NCI-H774 (cell line): ENCODE measurements at places on chromosomes 12 and 14.

DNA sequence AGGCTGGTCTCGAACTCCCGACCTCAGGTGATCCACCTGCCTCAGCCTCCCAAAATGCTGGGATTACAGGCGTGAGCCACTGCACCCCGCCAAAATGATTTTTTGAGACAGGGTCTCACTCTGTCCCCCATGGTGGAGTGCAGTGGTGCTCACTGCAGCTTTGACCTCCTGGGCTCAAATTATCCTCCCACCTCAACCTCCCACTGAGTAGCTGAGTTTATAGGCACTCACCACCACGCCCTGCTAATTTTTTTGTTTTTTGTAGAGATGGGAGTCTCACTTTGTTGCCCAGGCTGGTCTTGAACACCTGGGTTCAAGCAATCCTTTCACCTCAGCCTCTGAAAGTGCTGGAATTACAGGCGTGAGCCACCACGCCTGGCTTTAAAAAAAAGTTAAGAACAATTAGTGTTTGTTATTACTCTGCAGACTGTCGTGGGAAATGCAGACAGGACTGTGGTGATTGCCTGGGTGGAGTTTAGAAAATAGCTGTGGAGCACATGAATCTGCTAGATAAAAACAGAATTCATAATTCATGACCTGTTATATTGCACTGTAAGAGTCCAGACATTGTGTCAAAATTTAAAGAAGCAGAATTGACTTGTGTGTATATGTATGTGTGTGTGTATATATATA lies 9.2 kb upstream of the COX6A1 start:
- no peak for DNase-seq

- peak; percentile 23 for DNase-seq
Measured at GRCh38 chr14:38207736-38208617, at the start of gene SSTR1. SSTR1 (plus strand) TSS chr14:38207904; CDS start chr14:38209390, 1,486 bp downstream.

- DNase-seq: no peak
Measured at GRCh38 chr12:13691598-13691997, 289.8 kb downstream of the GRIN2B start.

- no peak for DNase-seq
Measured at GRCh38 chr12:89593233-89593632, 67.4 kb upstream of the POC1B start.

- no peak for DNase-seq
Measured at GRCh38 chr12:52660934-52661499, 9.0 kb upstream of the KRT2 start.

DNA sequence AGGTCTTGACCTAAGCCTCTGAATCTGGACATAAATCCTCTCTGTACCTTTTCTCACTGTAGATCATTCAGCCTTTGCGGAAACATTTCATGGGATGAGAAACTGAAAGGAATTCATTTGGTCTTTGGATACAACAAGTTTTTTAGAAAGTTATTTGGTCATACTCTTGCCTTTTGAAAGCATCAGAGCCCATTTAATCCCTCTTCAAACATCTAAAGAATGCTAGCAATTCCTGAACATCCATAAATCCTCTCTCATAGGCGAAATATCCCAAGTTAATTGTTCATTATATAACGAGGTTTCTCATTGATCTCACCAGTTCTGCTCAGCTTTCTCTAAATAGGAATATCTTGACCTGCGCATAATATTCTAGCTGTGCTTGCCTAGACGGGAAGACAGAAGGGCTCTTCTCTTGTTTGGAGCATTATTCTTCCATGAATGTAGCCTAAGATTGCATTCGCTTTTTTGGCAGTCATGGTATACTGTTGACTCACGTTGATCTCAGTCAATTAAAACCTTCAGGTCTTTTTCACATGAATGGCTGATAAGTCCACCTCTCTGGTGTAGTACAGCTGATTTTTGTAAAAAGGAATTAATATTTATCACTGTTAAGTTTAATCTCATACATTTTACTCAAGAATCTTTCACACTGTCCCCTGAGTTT lies 24.1 kb downstream of the NTN4 start:
- no peak for DNase-seq

GRCh38 chr12:96186607-96187301 lies 7.4 kb upstream of the ELK3 start:
- no peak for DNase-seq

DNA sequence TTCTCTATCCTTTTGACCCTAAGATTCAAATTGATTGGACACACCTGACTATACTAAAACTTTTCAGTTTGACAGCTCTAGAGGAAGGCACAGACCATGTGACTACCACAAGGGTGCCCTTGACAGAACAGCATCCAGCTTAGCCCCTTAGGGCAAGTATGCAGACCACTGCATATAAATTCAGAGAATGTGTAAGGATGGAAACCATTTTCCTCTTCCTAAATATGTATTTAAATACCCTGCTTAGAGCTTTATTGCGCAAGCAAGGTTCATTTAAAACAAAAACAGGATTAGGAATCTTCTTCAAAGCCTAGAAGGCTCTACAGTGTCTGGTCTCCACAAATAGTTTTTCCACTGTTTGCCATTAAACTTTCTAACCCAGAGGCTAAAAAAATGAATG lies 202.8 kb downstream of the MED13L start:
- DNase-seq: no peak

GRCh38 chr12:115752913-115753726 lies 524.4 kb downstream of the MED13L start:
- DNase-seq: peak; percentile 59

GRCh38 chr14:101333335-101334280 lies 227.7 kb upstream of the DIO3 start:
- no peak for DNase-seq

- no peak for DNase-seq
Measured at GRCh38 chr12:59085690-59086089, 165.4 kb upstream of the LRIG3 start.

- DNase-seq: no peak
Measured at GRCh38 chr12:115506822-115507559, 770.5 kb downstream of the MED13L start.

GRCh38 chr12:97093187-97093683 lies 186.2 kb downstream of the NEDD1 start:
- DNase-seq: no peak

DNA sequence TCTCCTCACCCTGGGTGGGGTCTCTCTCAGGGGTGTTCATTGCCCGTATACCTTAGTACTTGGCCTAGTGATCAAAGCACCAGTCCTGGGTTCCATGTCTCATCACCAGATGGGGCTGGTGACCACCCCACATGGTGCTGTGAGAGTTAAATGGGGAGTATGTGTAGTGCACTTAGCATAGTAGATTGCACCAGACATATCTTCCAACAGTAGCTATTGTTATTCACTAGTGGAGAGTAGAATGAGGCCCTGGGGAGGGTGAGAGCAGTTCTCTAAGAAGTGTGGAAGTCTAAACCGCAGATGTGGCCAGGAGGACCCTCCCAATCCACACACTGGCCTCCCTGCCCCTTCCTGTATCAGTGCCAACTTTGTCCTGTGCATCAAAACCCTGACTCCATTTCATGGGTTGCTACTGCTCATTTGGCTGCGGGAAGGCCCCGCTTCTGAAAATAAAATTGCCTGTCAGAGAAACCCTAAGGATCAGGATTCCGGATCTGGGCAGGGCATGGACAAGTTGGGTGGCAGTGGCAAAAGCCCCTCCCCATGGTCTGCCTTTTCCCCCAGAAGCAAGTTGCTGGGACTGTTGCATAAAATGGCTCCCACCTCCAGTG lies 4.4 kb downstream of the CD9 start:
- DNase-seq: no peak

- DNase-seq: no peak
Measured at GRCh38 chr14:57573173-57573572, 79.5 kb upstream of the CCDC198 start.

DNA sequence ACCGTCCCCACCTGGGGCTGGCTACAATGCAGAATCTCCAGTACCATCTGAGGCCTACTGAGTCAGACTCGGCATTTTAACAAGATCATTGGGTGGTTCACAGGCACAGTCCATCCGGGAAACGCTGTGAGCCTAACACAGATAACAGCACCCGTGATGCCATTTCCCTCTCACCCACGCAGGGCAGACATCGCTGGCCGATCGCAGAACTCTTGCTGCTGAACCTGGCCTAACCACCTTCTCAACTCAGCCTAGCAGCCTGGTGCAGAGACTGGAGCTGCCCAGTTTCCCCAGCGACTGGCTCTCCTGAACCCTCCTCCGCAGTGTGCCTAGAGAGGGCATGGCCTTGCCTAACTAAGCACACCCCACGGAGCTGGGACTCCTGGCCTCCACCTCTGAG lies 83.3 kb downstream of the NCOR2 start:
- DNase-seq: no peak

DNA sequence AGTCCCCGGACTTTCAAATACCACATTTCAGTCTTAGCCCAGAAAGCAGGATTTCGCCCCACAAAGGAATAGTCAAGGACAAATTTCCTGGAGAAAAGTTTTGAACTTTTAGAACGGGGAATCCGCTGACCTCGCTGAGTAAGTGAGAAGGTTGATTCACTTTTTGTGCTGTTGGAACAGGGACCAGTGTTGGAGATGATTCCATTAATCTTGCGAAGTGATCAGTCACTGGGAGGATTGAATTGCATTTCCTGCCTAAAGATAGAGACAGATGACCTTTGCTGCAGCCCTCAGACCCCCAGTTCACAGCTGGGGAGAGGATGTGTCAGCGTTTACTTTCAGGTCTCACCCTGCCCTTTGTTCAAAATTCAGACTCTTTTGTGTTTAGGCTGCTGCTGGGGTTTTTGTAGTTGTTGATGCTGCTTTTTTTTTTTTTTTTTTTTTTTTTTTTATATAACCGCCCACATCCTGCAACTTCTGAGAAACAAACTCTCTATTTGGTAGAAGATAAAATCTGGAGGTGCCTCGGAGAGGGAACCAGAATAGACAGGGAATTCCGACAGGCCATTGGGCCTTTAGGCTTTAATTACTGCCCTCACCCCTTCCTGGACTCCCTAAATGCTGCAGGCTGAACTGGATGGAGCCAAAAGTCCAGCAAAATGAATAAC lies 9.8 kb upstream of the KDM2B start:
- no peak for DNase-seq

GRCh38 chr14:79186523-79186922 lies 1016.4 kb downstream of the NRXN3 start:
- DNase-seq: no peak

- no peak for DNase-seq
Measured at GRCh38 chr12:49809381-49809905, 18.8 kb downstream of the NCKAP5L start.

DNA sequence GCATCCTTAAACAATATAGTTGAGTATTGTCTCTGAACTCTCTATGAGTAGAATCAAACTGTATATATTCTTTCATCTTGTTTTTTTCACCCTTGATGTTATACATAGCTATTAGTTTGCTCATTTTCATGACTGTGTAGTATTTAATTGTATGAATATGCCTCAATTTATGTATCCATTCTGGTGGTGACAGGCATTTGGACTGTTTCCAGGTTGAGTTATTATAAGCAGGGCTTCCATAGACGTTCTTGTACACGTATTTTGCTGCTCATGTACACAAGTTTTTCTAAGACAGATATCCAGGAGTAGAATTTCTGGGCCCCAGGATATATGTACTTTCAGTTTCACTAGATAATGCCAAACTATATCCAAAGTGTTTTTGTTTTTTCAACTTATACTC lies 211.4 kb downstream of the NTF3 start:
- DNase-seq: no peak

- no peak for DNase-seq
Measured at GRCh38 chr14:104472536-104473243, 106.9 kb upstream of the C14orf180 start.

GRCh38 chr14:55712491-55712890 lies 132.5 kb downstream of the KTN1 start:
- no peak for DNase-seq

- no peak for DNase-seq
Measured at GRCh38 chr12:5921027-5921909, 23.8 kb downstream of the ANO2 start.

DNA sequence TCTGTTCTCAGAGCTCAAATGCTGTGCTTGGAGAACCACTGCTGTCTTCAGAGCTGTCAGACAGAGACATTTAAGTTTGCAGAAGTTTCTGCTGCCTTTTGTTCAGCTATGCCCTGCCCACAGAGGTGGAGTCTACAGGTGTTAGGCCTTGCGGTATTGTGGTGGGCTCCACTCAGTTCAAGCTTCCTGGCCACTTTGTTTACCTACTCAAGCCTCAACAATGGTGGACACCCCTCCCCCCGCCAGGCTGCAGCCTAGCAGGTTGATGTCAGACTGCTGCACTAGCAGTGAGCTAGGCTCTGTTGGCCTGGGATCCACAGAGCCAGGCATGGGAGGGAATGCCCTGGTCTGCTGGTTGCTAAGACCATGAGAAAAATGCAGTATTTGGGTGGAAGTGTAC lies 323.8 kb downstream of the BCAT1 start:
- no peak for DNase-seq

GRCh38 chr14:98144964-98145363 lies 1127.0 kb downstream of the BCL11B start:
- DNase-seq: no peak

GRCh38 chr14:22563987-22564386 lies 25.0 kb downstream of the DAD1 start:
- DNase-seq: no peak

- no peak for DNase-seq
Measured at GRCh38 chr12:129378496-129378895, 525.2 kb downstream of the GLT1D1 start.

DNA sequence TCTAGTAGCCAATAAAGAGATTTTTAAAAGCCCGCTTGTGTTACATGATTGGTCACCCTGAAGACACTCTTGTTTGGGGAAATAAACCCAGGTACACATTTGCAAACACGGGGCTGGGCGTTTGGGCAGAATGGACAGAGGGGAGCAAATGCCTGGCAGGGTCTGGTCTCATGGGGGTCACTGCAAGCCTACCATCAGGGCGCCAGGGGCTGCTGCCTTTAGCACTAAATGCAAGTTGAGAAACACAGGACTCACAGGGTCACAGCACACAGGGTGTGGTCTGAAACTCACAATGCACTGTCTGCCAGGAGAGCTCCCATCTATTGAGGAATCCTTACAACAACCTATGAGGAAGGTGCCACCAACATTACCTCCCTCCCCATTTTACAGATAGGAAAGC lies 62.6 kb downstream of the CHGA start:
- no peak for DNase-seq

- no peak for DNase-seq
Measured at GRCh38 chr12:54429014-54429471, 10.0 kb upstream of the ITGA5 start.

- DNase-seq: no peak
Measured at GRCh38 chr14:26217778-26218177, 380.1 kb downstream of the NOVA1 start.

DNA sequence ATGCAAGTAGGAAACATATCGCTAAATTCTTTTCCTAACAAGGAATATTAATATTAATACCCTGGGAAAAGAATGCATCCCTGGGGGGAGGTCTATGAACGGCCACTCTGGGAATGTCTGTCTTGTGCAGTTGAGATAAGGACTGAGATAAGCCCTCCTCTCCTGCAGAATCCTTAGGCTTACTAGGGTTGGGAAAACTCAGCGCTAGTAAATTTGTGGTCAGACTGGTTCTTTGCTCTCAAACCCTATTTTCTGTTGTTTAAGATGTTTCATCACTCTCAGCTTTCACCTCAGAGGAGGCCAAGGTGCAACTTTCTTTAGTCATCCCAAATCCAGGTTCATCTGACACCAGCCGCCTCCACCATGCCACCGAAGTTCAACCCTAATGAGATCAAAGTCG lies 11.2 kb upstream of the RESF1 start:
- DNase-seq: no peak

- DNase-seq: no peak
Measured at GRCh38 chr12:116429826-116430360, 129.3 kb upstream of the MAP1LC3B2 start.
